Activated T-helper 1 cell treated with anti-CD3 and anti-CD28 coated beads, Interleukin-12 subunit alpha, Interleukin-12 subunit beta, Interleukin-2, Interleukin-4 antibody, amounts not matched to agents 30 ng/mL and 10 ng/mL and 1 ng/mL, durations not matched to agents 14 hours and 24 hours and 36 hours (primary cell): ENCODE measurements at places on chromosomes 7 and 10. TPM values are rescaled to one million over a fixed set of nuclear protein-coding genes. Genes with fewer than 3 reads are reported as not detected.

- DNase-seq = no peak
Measured at GRCh38 chr7:98602755-98603398, 14.2 kb upstream of the NPTX2 start.

GRCh38 chr7:37212556-37212955 is 236.1 kb downstream of the ELMO1 start:
- DNase-seq = no peak

DNA sequence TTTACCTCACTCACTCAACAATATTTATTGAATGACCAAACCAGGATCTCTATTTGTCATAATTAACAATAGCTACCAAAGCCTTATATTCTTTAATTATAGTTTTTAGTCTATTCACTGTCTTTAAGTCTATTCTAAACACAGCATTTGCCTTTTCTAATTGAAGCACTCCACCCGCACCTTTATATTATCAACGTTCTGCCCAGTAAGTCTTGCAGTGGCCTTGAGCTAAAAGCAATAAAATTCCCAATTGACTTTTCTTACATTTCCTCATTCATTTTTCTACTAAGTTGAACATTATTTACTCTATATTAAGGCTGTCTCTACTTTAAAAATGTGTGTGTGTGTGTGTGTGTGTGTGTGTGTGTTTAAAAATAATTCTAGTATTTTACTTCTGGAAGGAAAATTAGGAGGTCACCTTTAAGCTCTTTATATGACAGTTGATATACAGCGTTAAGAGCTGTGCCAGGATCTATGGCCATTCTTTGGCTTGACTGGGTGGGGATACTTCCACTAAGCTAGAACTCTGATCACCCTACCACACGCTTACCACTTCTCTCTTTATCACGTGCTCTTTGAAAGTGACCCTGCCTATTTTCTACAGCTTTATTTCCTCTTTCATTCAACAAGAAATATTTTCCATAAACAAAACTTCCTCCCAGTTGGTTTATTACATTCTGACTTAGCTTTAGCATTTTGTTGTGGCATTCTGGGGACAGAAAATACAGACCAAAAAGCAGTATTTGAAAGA is 8.8 kb downstream of the PAPSS2 start:
- no peak for DNase-seq

DNA sequence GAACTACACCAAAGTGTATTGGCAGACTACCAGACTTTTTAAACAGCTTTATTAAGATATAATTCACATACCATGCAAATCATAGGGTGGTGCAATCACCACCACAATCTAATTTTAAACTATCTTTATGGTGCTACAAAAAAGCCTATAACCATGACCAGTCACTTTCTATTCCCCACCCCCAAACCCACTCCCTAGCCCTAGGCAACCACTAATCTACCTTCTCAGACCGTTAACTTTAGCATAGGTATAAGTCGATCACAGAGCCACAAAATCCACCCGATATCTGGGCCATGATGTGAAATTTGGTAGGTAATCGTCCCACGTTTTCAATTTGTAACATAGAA is 536 bp upstream of the POM121 start:
- no peak for DNase-seq

- no peak for DNase-seq
Measured at GRCh38 chr7:18162657-18163056, 135.0 kb upstream of the PRPS1L1 start.

DNA sequence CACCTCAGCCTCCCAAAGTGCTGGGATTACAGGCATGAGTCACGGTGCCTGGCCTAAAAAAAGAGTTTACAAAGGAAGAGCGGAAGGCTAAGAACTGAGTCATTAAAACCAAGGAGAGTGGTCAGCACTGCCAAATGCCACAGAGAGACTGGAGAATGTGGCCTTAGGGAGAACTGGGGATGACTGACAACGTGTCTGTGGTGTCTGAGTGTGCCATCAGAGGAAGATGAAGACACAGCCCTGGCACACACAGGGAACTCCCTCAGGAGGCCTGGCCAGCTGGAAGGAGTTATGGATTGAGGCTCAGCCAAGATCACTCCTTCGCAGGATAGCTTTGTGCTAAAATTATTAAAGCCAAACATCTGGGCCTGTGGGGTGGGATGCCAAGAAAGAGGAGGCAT is 3.9 kb upstream of the INA start:
- no peak for DNase-seq

DNA sequence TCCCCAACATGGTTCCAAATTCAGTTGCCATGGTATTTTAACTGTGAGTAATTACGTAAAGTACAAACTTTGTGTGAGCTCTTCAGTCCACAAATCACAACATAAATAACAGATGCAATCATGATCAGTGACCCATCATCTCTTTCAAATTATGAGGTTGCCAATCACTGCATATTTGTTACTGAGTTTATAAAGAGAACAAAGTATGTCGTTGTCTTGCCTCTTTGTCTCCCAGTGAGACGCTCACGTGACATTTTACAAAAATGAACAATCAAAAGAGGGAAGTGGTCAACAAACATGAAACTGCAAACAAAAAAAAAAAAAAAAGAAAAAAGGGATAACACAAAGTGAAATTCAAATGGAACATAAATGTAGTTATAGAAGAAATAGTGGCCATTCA is 122.7 kb upstream of the PDSS1 start:
- no peak for DNase-seq

GRCh38 chr7:53209129-53209528 is 173.7 kb downstream of the POM121L12 start:
- DNase-seq = no peak

GRCh38 chr10:50951365-50951764 is 65.9 kb upstream of the A1CF start:
- DNase-seq = no peak

GRCh38 chr7:93765475-93765874 is 125.1 kb downstream of the TFPI2 start:
- DNase-seq = no peak

- no peak for DNase-seq
Measured at GRCh38 chr7:80722616-80723195, 84.3 kb downstream of the CD36 start.

- no peak for DNase-seq
Measured at GRCh38 chr7:154842591-154842990, 160.3 kb downstream of the PAXIP1 start.

DNA sequence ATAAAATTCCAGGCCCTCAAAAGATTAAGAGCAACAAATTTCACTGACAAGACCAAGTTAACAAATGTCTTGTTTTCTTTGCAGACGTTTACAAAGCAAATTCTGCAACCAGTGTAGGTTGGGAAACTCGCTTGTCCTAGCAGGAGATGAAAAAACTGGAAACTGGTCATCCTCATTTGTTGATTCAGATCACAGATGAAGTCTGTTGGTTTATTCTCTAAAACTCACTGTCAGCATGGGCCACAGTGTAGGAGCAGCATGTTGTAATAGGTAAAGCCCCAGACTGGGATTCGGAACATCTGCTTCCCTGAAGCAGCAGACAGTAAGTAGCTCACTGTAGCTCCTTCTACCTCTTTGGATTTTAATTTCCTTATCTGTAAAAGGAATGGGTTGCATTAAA is 31.5 kb downstream of the PANK1 start:
- DNase-seq = no peak

DNA sequence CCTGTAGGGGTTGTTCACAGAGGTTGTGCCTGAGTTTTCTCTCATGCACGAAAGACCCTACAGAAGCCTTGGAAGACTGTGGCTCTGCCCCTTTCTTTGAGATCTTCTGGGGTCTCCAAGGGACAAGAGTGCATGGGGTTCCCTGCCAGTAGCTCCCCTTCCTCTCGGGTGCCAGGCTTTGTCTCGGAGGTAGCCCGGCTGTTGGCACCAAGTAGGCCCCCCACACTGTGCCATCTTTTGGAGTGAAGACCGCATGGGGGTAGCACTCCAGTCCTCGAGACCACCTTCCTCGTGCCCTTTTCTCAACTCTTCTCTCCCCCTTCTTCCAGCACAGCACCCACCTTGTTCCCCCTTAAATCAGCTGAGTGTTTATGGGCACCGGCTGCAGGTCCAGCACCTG is 41.6 kb downstream of the OAT start:
- no peak for DNase-seq

GRCh38 chr7:77843194-77843593 is 44.6 kb downstream of the PHTF2 start:
- DNase-seq = no peak

DNA sequence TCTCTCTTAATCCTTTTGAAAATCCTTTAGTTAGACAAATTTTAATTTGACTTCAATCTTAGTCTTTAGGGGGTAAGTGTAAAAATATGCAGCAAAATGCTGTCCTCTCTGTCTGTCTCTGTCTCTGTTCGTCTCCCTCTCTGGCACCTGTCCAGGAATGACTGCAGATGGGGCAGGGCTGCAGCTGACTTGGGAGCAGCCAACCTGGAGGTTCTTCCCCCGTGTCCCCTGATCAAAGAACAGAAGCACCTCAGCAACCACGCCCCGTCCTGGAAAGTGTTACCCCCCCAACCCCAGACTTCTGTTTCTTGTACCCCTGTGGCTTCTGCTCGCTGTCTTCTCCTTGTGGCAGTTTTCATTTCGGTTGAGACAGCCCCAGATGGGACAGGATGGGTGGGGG is 141.6 kb upstream of the NPS start:
- no peak for DNase-seq

- DNase-seq = no peak
Measured at GRCh38 chr10:131758062-131758938, 142.5 kb upstream of the PPP2R2D start.

- DNase-seq = no peak
Measured at GRCh38 chr10:44366941-44367630, 17.8 kb downstream of the CXCL12 start.

The SLC13A1 gene
- 0.05 TPM in 1 of 2 replicates, not detected in the other for total RNA-seq

The LUC7L2 gene
- total RNA-seq = 179 and 194 TPM in 2 replicates

The CPN1 gene
- total RNA-seq = not detected in 2 replicates

The PALS2 gene
- total RNA-seq = 34.9 and 42.2 TPM in 2 replicates

The TLL2 gene
- 0.07 TPM in 1 of 2 replicates, not detected in the other for total RNA-seq

The PRSS1 gene
- total RNA-seq = not detected in 2 replicates

The TAS2R4 gene
- 0.78 and 0.86 TPM in 2 replicates for total RNA-seq

The C10orf62 gene
- total RNA-seq = not detected in 2 replicates

The PYROXD2 gene
- total RNA-seq = 2.8 and 2.9 TPM in 2 replicates

The OR2A12 gene
- total RNA-seq = not detected in 2 replicates
